DMS79 (cell line): ENCODE measurements at places on chromosomes 16 and 17.

GRCh38 chr16:82302042-82302727 lies 132.2 kb upstream of the MPHOSPH6 start:
- no peak for DNase-seq

- no peak for DNase-seq
These were observed at the start of gene P2RX1 for GRCh38 chr17:3915995-3916696. TSS of gene P2RX1 (minus strand) at chr17:3916465. CDS start at chr17:3916225, 240 bp downstream.

DNA sequence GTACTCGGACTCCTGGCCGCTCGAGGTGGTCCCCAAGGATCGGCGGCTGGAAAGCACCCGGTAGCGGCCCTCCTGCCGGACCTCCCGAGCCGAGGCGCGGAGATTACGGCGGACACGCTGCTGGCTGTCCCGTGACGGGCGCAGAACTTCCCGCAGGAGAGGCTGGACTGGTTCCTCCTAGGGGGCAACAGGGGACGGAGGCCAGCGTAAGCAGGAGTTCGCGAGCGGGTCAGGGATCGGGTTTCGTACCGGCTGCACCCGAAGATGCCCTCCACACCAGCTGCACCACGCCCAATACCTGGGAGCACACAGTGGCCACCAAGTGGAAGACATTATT lies 341 bp downstream of the SLC7A6OS start:
- no peak for DNase-seq

DNA sequence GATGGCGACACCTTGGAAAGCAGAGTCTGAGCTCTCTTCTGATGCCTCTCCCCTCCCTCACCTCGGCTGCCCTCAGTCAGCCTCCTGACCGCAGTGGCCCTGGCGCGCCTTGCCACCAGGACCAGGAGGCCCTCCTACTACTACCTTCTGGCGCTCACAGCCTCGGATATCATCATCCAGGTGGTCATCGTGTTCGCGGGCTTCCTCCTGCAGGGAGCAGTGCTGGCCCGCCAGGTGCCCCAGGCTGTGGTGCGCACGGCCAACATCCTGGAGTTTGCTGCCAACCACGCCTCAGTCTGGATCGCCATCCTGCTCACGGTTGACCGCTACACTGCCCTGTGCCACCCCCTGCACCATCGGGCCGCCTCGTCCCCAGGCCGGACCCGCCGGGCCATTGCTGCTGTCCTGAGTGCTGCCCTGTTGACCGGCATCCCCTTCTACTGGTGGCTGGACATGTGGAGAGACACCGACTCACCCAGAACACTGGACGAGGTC lies 4.4 kb downstream of the GPR142 start:
- DNase-seq = no peak

DNA sequence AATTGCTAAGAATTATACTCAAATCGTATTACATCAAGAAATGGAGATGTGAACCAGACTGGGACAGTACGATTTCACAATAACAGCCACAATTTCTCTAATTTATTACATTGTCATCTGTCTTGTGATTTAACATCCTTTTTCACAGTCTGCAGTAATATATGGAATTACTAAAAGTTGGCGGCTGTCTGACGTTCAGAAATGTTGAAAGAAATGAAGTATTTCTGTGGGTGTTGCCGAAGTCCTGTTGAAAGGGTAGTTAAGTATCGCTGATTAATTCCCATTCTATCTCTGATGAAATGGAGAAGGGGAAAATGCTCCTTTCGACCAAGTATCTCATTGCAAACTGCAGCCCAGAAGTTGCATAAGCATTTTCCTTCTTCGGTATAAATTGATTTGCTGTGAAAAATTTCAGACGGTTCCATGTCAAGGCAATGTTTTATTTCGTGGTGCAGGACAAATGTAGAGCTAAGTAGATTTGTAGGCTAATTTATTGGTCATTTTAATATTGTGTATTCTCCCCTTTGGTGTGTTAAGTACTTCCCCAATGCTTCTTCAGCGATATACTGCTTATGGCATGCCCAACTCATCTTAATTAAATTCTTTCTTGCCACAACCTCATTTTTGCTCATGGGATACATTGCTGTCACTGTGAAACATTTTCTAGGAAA lies 775.2 kb upstream of the RBFOX1 start:
- no peak for DNase-seq

GRCh38 chr17:55278173-55278961 lies 13.6 kb downstream of the HLF start:
- DNase-seq = no peak

DNA sequence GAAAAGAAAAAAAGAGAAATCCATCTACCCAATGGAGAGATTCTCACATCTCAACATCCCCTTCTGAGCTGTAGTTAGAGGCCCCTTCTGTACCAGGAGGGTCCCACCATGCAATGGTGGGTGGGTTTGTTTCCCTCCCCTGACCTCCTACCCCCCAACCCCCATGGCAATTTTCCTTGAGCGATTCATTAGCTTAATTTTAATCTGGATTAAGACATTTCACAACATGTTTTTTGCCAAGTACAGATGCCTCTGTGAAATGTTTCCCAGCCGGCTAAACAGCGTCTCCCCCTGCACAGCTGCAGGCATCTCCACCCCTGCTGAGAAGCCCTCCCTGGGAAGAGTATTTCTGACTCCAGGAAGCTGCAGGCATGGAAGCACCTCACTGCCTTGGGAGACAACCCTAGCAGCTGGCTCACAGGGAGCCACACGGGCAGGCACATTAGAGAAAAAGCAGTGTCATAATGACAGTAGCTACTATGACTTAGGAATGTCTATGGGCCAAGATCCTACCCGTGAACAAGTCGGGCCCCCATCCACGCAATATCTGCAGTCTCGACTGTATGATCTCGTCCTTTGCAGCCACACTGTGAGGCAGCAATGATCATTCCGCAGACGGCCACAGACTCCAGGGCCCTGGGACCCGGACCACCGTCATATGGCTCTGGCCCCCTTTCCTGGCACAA lies 117.3 kb downstream of the ADCY9 start:
- DNase-seq = no peak

GRCh38 chr17:71828182-71828596 lies 292.6 kb upstream of the SOX9 start:
- no peak for DNase-seq

DNA sequence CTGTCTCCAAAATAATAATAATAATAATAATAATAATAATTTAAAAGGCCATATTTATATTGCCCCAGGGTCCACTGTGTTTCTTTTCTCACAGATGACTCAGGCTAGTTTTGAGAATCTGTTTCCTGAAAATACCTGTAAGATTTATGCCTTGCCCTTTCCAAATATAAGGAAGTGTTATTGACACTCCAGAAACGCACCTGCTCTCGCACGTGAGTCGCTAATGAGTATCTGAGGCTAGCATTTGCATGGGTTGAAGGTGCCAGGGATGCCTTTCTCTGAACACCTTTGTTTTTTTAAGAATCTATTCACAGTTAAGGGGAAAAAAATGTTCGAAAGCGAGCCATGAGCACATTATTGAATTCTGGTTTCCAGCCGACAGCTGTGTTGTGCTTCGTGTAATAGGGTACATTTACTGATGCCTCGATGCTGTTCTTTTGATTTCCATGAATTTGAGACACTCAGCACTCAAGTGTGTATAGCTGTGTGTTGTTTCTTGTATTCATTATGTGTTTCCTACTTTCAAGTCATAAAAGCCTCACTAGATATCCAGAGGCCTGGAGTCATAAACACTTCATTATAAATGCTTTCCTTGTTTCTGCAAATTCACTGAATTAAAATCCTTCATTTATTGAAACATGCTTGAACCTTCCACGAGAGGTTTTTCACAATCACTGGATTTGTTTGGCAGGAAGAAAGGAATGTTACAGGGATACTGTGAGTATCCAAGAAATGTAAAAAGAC lies 45.0 kb upstream of the NOL11 start:
- DNase-seq = no peak

DNA sequence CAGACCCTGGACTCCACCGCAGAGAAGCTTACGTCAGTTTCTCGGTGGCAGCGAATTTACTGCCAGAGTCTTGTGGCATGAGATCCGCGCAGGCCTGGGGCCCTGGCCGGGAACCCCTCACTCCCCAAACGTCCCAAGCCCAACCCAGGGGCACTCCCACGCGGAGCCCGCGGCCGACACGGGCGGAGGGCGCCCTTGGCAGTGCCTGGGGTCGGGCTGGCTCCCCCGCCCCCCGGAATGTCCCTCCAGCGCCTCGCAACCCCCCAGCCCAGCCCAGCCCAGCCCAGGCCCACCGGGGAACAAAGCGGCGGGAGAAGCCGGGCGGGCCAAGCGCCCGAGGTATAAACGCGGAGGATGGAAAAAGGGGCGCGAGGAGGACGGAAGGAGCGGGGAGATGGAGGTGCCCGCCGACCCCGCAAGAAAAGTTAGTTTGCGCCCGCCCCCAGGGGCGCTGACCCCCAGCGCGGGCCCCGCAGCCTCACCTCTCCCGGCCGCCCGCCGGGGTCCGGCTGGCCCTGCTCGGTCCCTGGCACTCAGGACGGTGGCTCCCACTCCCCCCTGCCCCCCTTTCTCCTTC lies 330 bp downstream of the CASKIN2 start:
- no peak for DNase-seq

- peak; percentile 44 for DNase-seq
These were observed 300.6 kb downstream of the SEC14L1 start for GRCh38 chr17:77441130-77441920.

DNA sequence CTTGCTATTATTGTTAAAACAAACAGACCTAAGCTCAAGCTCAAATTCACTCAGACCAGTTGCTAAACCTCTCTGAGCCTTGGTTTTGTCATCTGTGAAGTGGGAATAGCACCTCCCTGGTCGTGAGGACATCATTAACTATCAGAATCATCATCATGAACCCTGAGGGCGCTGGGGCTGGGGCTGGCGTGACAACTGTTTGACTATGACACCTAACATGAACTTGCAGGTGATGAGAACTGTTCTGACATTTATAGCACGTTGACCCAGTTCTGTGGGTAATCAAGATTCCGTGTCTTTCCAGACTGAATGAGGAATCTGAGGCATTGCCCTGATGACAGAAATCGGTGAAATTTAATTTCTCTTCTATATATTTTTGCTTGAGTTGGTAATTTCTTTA lies 71.3 kb upstream of the CDH5 start:
- DNase-seq = no peak

DNA sequence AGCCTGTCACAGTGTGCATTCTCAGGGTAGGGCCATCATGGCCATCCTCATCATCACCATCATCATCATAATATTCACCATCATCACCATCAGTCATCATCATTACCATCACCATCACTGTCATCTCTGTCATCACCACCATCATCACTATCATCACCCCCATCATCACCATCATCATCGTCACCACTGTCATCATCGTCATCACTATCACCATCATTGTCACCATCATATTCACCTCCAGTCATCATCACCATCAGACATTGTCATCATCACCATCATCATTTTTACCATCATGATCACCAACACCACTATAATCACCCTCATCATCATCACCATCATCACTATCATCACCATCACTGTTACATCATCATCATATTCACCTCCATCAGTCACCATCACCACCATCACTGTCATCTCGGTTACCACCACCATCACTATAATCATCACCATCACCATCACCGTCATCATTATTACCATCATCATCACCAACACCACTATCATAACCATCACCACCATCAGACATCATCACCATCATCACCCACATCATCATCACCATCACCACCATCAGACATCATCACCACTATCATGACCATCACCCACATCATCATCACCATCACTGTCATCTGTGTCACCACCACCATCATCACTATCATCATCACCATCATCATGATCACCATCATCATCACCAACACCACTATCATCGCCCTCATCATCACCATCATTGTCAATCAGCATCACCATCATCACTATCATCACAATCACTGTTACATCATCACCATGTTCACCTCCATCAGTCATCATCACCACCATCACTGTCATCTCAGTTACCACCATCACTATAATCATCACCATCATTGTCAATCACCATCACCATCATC lies 8.5 kb downstream of the RPH3AL start:
- no peak for DNase-seq

GRCh38 chr17:67742025-67742424 lies 24.3 kb downstream of the NOL11 start:
- no peak for DNase-seq

DNA sequence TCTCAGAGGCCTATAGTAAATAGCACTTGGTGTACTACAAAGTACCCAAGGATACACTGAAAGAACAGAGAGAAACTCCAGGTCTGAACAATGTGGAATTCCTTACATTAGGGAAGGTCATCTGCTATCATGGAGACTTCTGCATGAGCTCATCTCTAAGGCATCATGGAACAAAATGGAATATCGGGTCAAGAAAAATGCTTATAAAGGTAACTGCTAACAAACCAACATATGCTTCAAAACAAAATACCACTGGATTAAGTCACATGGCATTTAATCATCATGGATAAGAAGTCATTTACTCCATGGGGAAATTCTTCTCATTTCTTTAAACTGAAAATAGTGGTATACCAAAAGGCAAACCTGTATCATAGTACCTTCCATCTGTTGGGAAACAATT lies 34.2 kb downstream of the TXNDC11 start:
- DNase-seq = no peak
